ENCODE measurements at places on chromosomes 1 and 21.

DNA sequence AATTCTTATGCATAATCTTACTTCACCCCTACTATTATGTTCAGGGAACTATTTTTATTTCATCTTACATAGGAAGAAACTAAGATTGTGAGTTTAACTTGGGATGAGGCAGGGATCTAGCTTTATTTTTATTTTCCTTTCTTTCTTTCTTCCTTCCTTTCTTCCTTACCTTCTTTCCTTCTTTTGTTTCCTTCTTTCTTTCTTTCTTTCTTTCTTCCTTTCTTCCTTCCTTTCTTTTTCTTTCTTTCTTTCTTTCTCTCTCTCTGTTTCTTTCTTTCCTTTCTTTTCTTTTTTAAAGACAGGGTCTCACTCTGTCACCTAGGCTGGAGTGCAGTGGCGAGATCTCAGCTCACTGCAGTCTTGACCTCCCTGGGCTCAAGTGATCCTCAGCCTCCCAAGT lies 28.9 kb downstream of the NEK2 start:
- DNase-seq = no peak

- DNase-seq = peak; percentile 27
Observed at GRCh38 chr1:68173283-68173935, 58.9 kb downstream of the WLS start.

- DNase-seq = peak; percentile 41
Observed at GRCh38 chr1:226814751-226815537, 55.5 kb upstream of the PSEN2 start.

- no peak for DNase-seq
Observed at GRCh38 chr1:232471250-232471649, 158.7 kb downstream of the SIPA1L2 start.

- no peak for DNase-seq
Observed at GRCh38 chr1:57683037-57683942, 259.4 kb upstream of the DAB1 start.

GRCh38 chr1:179441501-179441900 lies 75.7 kb downstream of the AXDND1 start:
- DNase-seq = no peak

GRCh38 chr1:195188821-195189220 lies 1419.4 kb downstream of the KCNT2 start:
- DNase-seq = peak; percentile 17

GRCh38 chr1:246691622-246692495 lies 32.4 kb upstream of the SCCPDH start:
- DNase-seq = peak; percentile 28

DNA sequence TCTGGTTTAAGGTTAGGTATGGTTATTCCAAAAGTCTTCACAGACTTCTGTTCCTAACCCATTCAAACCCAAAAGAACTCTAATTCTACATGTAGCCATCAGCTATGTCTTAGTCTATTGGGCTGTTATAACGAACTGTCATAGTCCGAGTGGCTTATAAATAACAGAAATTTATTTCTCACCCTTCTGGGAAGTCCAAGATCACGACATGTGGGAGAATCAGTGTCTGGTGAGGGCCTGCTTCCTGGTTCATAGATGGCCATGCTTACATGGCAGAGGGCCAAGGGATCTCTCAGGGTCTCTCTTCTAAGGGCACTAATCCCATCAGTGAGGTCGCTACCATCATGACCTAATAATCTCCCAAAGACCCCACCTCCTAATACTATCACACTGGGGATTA lies 103.0 kb upstream of the PPP2R5A start:
- no peak for DNase-seq

DNA sequence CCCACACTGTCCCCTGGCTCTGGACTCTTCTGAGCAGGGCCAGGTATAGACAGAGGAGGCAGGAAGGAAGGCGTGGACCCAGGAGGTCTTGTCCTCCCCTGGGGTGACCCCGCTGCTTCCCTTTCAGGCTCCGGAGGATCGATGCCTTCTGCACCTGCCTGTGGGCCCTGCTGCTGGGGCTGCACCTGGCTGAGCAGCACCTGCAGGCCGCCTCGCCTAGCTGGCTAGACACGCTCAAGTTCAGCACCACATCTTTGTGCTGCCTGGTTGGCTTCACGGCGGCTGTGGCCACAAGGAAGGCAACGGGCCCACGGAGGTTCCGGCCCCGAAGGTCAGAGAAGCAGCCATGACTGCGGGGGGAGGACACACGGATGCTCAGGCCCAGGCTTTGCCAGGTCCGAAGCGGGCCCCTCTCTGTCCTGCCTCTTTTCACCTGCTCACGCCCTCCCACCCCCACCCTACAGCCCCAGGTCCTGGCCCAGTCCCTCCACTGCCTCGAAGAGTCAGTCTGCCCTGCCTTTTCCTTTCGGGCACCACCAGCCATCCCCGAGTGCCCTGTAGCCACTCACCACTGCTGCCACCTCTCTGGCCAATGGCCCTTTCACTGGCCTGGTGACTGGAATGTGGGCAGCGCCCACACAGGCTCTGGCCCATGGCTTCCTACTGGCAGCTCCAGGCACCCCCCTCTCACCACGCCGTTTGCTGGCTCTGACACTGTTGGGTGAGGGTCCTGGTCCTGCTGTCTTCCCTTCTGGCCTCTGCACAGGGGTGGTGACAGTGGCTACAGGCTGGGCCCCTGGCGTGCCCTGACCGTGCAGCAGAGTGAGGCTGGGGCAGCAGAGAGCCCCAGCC lies 13.5 kb downstream of the TMEM201 start:
- DNase-seq = no peak

- DNase-seq = no peak
Observed at GRCh38 chr1:96488777-96489176, 232.8 kb upstream of the PTBP2 start.

GRCh38 chr1:183363972-183364371 lies 54.2 kb downstream of the NMNAT2 start:
- no peak for DNase-seq

GRCh38 chr1:39652105-39652504 lies 12.7 kb upstream of the HEYL start:
- peak; percentile 30 for DNase-seq

- DNase-seq = peak; percentile 29
Observed at GRCh38 chr1:8670371-8670818, 147.0 kb downstream of the RERE start.

Data from fibroblast of skin of scalp (primary cell).